ENCODE measurements at places on chromosomes 2 and 18. TPM values are rescaled to one million over a fixed set of nuclear protein-coding genes. Genes with fewer than 3 reads are reported as not detected.

GRCh38 chr2:12222554-12222953 lies 476.1 kb downstream of the LPIN1 start:
- DNase-seq = no peak

- DNase-seq = no peak
Observed at GRCh38 chr2:177155631-177156030, 57.0 kb upstream of the HNRNPA3 start.

DNA sequence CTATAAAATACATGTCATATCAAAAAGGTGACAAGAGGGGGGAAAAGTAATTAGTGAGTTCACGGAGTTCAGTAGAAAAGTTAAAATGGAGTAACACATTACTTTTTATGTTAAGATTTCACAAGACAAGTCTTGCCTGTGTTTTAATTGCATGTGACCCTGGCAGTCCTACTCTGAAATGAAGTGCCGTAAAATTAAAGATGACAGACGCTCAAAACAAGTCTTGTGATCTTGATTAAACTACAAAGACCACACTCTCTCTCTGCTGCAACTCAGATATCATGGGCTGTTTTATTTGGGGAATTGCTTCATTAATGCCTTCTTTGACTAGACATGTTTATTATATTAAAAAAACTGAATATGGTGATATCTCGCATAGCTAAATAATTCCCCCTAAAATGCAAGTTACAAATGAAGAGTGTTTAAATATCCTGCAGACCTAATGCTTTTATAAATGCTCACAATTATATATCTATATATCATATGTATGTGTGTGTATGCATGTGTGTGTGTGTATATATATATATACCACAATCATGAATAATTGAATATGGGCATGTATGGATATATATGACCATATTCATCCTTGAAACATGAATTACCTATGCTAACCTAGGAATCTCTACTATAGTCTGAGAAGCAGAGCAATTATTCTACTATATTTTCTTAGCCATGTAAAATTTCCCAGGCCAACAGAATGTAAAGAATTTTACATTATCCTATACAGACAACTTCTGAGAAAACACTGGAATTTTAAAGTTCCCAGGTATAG lies 647.5 kb downstream of the ARHGAP15 start:
- peak; percentile 97 for DNase-seq

DNA sequence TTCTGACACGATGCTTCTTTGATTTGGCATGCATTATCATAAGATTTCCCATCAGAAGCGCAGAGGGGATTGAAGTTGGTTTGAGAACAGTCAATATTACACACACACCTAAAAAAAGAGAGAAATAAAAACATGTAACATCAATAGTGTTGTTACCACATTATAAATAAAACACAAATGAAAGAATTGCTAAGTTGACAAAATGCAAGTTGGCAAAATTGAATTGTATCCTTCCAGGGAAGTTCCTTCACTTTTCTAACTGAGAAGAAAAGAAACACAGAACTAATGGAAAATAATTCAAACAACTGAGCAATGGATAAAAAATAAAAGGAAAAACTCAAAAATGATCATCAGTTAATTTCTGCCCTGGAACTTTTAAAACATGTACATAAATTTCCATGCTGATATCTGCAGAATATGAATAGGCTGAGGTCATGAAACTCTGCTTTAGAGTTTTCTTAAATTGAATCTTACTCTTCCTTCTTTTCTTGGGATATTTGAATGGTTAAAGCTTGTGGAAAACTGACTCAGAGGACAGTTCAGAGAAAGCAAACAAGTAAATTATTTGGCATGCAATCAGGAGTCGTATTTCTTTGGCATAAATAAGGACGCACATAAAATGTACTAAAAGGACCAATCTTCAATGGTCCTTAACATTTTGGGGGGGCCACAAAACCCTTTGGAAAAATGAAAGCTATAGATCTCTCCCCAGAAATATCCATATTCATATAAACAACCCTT lies 152.4 kb upstream of the CAVIN2 start:
- peak; percentile 21 for DNase-seq

DNA sequence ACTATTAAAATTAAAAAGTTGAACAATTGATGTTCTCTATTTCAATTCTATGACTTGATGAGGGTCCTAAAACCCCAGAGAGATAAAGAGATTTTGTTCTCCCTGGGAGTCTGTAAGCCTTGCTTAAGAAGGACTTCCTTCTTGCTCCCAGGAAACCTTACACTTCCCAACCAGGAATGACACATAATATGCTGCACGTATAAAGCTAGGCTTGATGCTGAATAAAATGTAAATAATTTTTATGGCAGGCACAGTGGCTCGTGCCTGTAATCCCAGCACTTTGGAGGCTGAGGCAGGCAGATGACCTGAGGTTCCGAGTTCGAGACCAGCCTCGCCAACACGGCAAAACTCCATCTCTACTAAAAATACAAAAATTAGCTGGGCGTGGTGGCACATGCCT lies 27.8 kb downstream of the SPIRE1 start:
- DNase-seq = no peak

GRCh38 chr18:74182335-74182734 lies 34.0 kb downstream of the TIMM21 start:
- no peak for DNase-seq

LYPD1 gene
- 6.6 TPM for total RNA-seq

DNA sequence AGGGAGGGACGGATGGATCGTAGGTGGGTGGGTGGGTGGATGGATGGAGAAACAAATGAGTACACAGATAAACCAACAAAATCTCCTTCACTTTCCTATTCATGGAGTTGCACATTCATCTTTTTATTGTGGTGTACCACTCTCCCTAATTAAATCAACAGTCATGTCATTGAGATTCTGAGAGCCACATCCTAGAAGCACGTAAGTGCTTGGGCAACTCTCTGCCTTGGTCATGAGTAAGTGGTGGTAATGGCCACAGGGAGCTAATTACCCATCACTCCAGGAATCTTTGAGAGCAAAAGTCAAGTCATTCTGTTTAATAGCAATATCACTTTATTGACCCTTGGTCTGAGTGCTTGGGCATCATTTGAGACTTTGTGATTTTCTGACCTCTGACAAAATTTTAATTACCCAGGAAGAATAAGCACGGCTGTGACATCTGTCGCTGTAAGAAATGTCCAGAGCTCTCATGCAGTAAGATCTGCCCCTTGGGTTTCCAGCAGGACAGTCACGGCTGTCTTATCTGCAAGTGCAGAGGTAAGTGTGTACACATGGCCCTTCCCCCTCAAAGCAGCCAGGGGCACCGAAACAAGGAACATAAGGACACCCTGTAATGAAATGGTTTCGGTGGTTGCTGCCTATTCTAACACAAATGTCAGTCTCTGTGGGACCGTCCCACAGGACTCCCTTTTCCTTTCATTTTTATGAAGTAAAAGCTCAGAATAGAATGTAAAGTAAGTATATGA lies 85.9 kb downstream of the FEZ2 start:
- no peak for DNase-seq

LRATD1 gene
- 23.0 TPM for total RNA-seq

EVA1A gene
- total RNA-seq = 51.3 TPM

DNA sequence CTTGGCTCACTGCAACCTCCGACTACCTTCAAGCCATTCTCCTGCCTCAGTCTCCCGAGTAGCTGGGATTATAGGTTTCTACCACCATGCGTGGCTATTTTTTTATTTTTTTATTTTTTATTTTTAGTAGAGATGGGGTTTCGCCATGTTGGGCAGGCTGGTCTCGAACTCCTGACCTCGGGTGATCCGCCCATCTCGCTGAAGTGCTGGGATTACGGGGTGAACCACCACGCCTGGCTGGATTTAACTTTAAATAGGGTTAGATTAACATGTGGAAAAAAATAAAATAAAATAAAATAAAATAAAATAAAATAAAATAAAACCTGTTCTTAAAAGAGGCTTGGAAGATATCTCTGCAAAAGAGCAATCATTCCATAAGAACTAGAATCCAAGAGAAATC lies 170.9 kb downstream of the XIRP2 start:
- no peak for DNase-seq

DNA sequence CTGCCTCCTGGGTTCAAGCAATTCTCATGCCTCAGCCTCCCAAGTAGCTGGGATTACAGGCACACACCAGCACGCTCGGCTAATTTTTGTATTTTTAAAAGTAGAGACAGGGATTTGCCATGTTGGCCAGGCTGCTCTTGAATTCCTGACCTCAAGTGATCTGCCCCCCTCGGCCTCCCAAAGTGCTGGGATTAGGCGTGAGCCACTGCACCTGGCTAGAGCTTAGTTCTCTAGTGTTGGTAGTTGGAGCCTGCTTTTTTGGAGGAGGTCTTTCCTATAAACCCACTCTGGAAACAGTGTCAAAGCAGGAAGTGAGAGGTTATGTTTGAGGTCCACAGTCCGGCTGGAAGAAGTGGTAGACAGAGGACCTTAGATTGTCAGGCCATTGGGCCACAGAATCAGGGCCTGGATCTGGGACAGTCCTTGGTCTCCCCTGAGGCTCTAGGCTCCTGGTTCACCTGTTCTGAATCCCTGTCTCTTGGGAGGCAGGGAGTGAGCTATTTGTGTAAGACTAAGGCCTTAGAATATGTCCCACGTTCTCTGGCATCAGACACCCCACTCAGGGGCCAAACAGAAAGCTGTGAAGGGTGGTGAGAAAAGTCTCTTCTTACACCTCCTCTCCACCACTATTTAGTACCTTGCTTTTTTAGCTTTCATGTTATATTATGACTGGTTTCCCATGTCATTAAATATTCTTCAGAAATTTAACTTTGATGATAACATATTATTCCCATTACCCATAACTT lies 34.5 kb downstream of the PCBP1 start:
- no peak for DNase-seq

DNA sequence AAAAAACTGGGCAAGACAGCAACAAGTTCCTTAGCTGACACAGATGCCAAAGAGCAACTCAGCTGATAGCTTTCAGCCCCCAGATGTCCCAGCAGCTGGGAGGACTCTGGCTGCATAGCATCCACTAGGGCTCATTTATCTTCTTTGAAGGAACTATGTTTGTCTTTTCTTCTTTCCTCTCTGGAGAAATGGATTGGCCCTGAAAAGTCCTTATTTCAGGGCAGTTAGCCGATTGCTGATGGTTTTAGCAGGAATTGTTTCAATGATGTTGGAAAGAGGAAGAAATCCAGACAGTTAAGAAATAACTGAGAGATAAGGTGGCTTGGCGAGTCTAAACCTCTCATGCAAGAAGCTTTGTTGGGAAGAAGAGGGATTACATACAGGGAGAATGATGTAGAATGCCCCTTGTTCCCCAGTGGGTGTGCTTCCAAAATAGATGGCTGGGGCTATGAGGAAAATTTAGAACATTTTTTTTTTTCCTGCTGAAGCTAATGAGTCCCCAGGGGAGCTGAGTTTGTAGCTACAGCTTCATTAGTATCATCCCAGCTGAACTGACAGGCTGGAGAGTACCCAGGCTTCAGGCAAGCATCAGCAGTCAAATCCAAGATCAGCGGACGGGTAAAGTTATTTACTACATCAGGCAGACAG lies 33.6 kb upstream of the SERPINE2 start:
- DNase-seq = peak; percentile 64

RELCH gene
- 31.1 TPM for total RNA-seq

DNA sequence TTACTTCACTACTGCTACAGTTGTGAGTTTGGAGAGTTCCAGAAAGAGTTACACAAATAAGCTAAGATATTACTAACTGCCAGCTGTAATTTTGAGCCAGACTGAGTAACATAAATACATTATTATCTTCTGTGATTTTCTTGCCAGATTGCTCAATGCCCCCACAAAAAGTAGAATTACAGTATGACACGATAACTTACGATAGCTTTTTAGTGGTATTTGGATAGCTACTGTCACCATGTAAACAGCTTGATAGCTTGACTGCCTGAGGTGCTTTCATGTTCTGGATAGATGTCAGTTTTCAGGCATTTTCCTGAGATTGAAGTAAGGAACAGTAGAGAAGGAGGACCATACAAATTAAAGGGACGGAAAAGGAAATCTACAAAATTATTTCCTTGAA lies 533.3 kb downstream of the SOCS6 start:
- peak; percentile 24 for DNase-seq

GREB1 gene
- 2.9 TPM for total RNA-seq

- DNase-seq = no peak
Observed at GRCh38 chr2:102253140-102253752, 58.1 kb upstream of the IL1RL1 start.

DNA sequence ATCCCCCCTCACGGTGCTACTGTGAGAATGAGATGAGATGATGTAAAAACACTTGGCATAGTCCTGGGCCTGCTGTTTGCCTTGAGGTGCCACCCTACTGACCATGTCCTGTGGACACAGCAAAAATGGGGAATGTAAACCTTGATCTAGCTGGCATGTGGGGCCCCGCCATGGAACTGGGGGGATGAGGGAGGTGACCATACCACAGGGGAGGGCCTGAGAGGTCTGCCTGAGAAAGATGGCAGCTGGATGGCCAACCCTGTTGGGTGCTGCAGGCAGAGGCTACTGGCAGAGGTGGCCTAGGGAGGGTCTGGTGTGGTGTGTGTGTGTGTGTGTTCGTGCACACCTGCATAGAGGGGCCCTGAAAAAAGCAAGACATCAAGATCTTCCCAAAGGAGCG lies 777 bp downstream of the HAAO start:
- no peak for DNase-seq

MROH2A gene
- 0.80 TPM for total RNA-seq

MC5R gene
- total RNA-seq = not detected

- no peak for DNase-seq
Observed at GRCh38 chr2:5540856-5541255, 151.3 kb upstream of the SOX11 start.

NGEF gene
- total RNA-seq = 1.9 TPM

Measured in lung (tissue), 17 donors.